ENCODE measurements at places on chromosomes 6 and 20.

GRCh38 chr6:39791311-39791710 lies 865 bp upstream of the DAAM2 start:
- no peak for DNase-seq

DNA sequence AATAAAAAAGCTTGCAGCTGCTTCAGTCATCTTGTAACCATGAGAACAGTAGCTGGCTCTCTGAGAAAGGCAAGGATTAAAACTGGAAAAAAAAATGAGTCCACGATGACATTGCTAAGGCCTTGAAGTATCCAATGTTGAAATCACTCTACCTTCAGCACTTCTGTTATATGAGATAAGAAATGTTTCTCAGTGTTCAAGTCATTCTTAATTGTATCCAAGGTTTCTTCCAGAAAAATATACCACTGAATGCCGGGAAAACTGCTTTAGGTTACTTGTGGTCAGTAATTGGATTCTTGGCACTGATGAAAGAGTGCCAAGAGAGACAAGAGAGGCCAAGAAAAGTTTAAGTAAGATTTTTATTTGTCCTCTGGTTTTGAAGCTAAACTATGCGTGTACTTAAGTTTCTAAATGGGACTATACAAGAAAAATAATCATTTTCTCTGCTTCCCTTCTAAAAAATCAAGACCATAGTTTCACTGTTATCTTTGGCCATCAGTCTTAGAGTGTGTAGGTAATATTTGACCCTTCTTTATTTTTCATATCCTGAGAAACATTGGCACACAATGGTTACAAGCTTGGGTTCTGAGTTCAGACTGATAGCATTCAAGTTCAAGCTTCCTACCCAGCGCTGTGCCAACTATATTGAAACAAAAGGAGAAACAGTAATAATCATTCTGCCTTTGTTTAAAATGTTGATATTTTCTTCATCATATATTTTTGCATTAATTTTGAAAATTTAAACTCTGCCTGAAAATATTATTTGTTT lies 84.6 kb downstream of the TRDN start:
- DNase-seq: no peak

DNA sequence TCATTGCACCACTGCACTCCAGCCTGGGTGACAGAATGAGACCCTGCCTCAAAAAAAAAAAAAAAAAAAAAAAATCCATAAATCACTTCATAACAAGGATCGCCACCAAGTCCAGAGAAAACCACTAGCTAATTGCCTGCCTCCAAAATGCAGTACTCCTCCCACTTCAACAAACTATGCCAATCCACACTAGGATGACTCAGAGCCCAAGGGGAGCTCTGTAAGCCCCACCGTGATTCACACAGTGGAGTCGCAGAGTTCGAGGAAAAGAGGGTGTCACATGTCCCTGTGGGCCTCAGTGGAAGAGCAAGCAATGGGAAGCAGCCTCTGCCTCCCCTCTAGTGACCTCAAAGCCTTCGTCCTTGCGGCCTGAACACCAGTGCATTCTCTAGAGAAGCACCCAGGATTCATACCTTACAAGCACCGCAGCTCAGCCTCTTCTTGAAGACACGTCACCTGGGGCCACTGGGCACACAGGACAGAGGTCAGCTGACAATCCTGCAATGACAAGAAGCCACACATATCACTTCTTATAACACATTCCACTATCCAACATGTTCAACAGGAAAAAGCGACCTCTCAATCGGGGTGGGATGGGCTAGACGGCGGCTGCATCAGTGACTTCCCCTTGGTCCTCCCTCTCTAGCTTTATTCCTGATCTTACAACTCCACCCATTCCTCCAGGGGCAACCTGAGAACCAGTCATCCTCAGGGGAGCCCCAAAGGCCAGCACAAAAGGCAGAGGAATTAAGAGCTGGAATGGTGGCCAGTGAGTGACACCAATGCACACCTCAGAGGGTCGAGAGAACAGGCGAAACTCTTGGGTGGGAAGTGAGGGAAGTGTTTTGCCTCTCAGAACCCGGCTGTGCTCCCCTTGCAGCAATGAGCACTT lies 8.9 kb downstream of the SNHG17 start:
- DNase-seq: no peak

DNA sequence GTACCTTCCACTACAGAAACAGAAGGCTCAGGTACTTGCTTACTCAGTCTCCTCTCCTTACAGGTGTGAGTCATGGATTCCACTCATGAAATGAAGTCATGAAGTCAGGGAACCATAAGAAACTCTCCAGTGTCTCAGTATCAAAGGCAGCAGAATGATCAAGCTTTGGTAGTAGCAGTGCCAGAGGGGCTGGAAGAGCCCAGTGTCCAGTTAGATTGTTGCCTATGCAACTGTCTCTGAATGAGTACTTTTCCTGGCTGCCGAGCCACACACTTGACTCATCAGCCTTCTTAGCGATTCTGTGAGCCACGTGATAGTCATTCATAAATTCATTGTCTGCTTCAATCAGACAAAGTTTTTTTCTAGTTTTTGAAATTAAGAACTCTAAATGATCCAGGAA lies 52.2 kb upstream of the DTNBP1 start:
- no peak for DNase-seq

GRCh38 chr6:133585978-133586377 lies 302.9 kb upstream of the TCF21 start:
- no peak for DNase-seq

DNA sequence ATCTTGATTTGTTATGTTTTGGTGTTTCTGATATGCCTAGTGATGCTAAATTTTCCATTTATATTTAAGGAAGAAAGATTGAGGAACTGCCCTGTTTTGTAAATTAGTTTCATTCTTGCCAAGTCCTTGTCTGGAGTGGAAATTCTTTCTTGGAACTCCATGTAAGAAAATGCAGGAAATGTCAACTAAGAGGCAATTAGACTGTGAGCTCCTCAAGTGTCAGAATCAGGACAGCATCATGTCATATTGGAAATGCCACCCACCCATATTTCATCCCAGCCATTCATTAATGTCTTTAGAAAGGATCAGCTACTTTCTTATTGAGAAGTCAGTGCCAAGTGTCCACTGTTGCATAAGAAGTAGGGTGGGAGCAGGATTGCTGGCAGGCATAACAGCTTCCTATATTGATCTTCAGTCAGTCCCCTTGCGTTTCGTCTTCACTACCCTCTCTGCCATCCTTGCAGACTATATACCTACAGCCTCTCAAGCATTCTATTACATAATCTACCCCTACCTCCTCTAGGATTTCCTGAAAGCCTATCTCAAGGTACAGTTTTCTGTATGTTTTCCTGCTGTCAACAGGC lies 42.4 kb downstream of the HAO1 start:
- DNase-seq: no peak

DNA sequence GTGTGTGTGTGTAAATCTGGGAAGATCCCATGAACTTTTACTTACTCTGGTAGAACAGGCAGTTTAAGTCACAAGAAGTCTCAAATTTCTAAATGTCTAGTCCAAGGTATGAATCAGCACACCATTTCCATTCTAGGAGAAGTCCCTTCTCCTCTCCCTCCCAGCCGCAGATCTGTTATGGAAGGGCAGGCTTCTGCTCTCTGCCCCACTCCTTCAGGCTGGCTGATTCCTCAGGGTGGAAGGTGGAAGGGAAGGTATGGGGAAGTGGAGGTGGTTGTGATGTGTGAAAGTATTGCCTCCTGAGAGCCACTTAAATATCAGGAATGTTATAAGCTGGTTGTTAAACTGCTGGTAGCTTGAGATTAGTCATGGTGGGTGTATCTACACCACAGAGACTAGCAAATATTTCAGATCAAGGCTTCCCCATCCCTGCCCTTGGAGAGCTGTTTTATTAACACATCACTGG lies 44.5 kb upstream of the LAMA4 start:
- DNase-seq: no peak

GRCh38 chr6:163318071-163318786 lies 96.3 kb upstream of the QKI start:
- DNase-seq: no peak

DNA sequence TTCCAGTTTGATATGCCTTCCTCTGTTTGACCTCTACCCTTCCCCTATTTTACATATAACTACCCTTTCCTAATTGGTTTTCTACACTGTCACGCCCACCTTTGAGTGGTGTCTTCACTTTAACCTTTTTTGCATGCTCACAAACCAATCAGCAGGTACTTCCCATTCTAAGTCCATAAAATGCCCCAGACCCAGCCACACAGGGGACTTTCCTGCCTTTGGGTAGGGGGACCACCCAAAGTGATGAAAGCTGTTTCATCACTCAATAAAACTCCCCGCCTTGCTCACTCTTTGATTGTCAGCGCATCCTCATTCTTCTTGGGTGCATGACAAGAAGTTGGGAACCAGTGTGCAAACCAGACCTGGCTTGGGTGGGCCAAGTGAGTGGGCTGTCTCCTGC lies 20.5 kb upstream of the SNRPC start:
- no peak for DNase-seq

GRCh38 chr20:12581644-12582289 lies 427.0 kb upstream of the SPTLC3 start:
- DNase-seq: no peak

DNA sequence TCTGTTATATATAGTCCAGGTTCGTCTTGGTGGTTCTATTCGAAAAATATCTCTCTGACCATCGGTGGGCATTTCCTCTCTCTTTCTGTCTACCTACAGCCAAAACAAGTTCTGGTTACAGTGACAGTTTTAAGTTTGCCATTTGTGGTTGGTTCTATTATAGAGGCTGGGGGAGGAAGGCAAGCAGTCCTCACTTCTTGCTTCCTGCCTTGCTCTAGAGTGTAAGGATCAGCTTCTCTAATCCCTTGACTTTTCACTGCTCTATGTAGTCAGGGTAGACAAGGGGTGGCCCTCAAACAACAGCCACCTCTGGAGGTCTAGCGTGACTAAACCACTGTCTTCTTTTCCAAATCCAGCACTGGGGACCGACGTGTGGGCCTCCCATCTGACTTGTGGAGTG lies 16.1 kb downstream of the E2F3 start:
- no peak for DNase-seq

DNA sequence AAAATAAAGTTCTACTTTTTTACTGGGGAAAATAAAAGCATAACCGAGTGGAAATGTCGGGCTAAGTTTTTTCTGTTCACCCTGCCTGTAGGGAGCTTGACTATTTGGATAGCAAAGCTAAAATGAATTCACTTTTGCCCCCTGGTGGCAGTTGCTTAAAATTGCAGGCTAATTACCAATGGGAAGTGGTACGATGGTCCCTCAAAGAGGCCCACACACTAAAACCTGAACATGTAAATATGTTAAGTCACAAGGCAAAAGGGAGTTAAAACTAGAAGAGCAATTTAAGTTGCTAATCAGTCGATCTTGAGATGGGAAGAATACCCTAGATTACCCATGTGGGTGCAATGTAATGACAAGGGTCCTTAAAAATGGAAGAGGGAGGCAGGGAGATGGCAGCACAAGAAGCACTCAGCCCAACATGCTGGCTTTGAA lies 916 bp upstream of the SUN5 start:
- DNase-seq: no peak

DNA sequence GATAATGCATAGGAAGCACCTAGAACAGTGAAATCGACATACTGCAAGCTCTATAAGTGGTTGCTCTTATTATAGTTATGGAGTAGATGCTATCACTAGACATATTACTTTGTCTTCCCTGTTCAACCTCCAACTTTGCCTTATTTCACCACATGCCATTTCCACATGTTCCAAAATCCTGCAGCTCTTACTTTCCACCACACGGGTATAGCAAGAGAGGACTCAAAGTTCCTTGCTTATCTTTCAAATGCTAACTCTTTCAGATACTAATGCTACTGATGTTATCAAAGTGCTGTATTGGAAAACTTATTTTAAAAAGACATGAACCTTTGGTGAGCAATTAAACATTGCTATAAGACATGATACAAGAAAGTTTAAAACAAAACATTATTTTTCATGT lies 1130.1 kb downstream of the HACE1 start:
- no peak for DNase-seq

GRCh38 chr6:27040244-27041042 lies 207.1 kb upstream of the PRSS16 start:
- DNase-seq: no peak

DNA sequence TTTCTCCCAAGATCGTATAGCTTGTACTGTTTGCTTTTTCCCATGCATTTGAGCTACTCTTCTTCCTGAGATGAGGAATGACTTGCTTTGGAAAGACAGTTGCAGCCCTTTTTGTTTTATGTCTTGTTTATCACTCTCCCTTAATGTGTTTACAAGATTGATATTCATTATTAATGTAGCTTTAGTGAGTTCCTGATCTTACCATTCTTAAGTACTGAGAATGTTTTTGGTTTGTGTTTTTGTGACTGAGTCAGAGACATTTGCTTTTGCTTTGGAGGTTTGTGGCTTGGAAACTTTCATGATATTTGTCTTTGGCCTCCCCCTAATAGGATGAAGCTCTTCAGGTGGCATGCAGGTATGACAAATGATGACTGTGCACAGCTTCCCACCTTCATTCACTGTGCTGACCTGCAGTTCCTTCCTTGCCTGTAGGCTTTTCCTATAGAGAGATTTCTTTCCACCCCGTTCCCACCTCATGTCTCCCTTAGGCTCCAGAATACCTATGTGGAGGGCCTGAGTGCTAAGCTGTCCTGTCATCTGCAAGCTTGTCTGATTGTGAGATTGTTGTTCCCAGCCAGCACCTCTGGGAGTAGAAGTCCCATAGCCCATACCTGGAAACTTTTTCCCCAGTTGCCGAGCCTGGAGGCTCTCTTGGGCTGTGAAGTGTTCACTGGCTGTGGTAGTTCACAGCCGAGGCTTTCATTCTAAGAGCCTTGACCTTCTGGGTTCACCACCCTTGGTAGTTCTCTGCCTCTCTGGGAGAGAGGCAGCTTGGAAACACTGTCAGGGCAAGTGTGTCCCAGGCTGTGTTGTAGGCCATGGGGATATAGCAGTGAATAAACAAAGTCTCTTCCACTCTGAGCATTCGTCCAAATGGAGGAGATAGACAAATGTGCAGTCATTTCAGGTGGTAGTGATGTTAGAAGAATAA lies 27.1 kb downstream of the CDS2 start:
- DNase-seq: no peak

- no peak for DNase-seq
Measured at GRCh38 chr6:168415098-168415992, 25.6 kb upstream of the SMOC2 start.

DNA sequence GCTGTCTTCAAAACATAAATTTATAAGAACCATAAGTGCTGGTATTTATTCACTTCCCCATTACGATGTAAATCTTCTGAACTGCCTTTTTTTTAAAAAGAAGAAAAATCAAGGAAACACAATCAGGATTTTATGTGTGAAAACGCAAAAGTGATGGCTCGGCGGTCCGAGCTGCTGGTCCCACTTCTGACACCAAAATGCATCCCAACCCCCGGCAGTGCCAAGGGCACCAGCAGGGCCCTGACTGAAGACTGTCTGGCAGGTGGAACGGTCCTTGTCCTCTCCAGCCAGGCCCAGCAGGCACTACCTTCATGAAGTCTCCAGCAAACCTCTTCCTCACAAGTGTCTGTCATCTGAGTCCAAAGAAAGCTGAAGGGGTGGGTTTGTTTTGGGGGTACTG lies 41.2 kb downstream of the TBC1D7 start:
- DNase-seq: no peak

DNA sequence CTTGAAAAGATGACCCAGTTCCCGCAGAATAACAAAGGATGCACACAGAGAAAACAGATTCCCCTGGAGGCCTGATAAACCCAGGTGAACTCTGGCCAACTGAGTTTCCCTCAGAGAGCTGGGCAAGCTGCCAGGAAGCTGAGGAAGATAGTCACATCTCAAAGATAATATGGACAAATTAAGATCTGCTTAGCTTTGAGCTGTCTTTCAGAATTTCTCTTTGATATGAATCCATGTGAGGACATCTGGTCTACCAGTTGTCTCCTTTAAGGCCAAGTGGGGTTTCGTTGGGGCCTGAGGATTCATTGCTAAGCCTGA lies 59.5 kb downstream of the ID4 start:
- no peak for DNase-seq

- no peak for DNase-seq
Measured at GRCh38 chr20:37902504-37903313, at the start of gene VSTM2L. TSS of gene VSTM2L (plus strand) at chr20:37903127. CDS start at chr20:37903351, 224 bp downstream.

Data from right renal pelvis (tissue), 4 donors.